ENCODE measurements at places on chromosomes 3 and 15. TPM values are rescaled to one million over a fixed set of nuclear protein-coding genes. Genes with fewer than 3 reads are reported as not detected.

Gene SH3GL3
- polyA plus RNA-seq: 1.3 TPM

Gene PLXNB1
- 115 TPM for polyA plus RNA-seq

Gene C3orf20
- polyA plus RNA-seq: not detected

Gene FEZF2
- polyA plus RNA-seq: not detected

Gene PAQR5
- polyA plus RNA-seq: 28.0 TPM

Gene ARPIN
- polyA plus RNA-seq: 5.6 TPM

Gene ADGRG7
- polyA plus RNA-seq: not detected

Gene PPP1R14D
- polyA plus RNA-seq: not detected

Gene COL6A6
- 0.16 TPM for polyA plus RNA-seq

Data from adrenal gland (tissue), 19 donors.